Jurkat, Clone E6-1 (cell line): ENCODE measurements at places on chromosomes 2 and 18.

DNA sequence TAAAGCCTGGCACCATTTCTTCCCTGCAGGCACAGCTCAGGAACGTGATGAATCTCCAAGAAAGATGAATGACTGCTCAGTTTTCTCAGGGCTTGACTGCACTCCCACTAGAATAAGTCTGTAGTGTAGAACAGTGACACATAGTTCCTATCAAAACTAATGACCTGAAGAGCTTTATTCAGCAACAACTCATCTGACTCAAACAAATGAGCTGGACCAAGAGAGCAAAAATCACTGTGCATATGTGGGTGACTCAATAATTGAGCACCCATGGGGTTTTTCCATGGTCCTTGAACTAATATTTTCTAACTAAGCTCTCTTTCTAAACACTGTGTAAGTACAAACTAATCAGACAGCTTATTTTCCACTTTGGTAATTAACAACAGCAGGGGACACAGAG is 61.1 kb upstream of the XDH start:
- no peak for DNase-seq

- no peak for DNase-seq
These were observed 70.1 kb downstream of the SUCLG1 start for GRCh38 chr2:84388921-84389490.

GRCh38 chr2:191848771-191849767 is 2.2 kb upstream of the CAVIN2 start:
- no peak for DNase-seq

DNA sequence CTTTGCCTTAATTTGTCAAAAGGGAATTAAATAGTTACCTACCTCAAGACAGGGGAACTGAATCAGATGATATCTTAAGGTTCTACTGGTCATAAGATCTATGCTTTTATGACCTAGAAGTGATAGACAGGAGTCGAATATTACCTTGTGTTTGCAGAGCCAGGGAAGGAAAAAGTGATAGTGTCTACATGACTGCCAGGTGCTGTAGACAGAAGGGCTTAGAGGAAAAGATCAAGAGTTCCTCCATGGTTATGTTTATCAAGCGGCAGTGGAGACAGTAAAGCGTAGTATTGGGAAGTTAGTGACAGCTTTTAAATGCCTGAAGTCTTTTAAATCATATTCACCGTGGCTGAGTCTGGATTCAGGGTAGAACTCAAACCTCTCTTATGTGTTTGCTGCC is 11.9 kb downstream of the CRIM1 start:
- DNase-seq: no peak

DNA sequence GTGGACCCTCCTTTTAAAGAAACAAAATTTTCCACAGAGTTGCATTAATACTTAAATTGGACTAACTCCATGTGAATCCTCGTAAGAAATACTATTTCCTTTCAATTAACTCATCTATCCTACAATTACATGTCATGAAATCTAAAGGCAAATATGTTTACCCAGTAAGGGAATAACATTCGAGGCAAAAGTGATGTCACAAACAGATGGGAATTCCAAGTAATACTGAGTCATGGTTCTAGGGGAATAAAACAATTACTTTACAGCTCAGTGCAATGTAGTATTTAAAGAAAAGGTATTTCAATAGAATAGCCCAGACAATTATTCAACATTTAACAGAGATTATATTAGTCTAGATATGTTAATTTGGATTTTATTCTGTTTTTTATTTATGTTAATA is 205.8 kb downstream of the ZNF385B start:
- DNase-seq: no peak

DNA sequence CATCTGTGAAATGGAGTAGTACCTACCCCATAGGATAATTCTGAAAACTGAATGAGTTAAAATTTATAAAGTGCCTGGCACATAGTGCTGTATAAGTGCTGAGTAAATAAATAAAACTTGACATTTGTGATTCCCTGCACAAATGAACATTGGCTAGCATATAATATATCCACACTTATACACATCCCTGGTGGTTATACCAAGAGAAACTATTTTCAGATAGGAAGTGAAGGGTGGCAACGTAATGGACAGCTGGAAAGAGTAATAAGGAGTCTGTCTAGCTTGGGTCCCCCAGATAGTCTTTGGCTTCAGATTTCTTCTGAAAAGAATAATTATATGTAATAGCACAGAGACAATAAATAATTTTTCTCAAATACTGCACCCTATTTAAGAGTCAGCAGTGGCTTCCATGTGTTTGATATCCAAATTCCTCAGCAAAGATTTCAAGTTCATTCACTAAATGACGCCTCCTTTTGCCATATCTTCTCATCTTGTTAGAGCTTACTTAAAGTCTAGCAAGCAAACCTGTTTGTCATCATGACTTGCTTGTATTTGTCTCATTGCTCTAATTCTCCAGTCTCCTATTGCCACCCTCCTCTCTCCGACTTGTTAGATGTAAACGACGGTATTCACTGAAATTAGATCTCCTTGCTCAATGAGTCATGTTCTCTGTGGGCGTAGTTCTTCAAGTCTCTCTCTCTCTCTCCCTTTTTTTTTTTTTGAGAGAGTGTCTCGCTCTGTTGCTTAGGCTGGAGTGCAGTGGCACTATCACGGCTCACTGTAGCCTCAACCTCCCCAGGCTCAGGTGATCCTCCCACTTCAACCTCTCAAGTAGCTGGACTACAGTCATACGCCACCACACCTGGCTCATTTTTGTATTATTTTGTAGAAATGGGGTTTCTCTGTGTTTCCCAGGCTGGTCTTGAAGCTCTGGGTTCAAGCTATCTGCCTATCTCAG is 8.7 kb upstream of the ADGRF3 start:
- no peak for DNase-seq

DNA sequence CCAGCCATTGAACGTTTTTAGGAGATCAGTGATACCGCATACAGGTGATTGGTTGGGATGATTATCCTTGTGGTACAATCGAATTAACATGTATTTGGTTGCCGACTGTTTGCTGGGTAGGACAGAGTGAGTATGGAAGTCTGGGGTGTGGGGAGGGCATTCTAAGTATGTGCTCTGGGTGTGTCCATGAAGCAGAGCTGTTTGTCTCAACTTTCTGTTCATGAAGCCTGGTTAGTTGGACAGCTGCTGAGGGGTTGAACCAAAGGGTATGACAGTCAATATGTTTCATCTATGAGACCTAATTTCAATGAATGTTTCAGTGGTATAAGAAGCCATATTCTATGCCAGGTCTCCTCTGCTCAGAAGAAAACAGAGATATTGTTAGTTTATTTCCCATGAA is 21.9 kb upstream of the SPTBN1 start:
- DNase-seq: no peak

- no peak for DNase-seq
These were observed 73.2 kb downstream of the PLA2R1 start for GRCh38 chr2:159989249-159989648.

DNA sequence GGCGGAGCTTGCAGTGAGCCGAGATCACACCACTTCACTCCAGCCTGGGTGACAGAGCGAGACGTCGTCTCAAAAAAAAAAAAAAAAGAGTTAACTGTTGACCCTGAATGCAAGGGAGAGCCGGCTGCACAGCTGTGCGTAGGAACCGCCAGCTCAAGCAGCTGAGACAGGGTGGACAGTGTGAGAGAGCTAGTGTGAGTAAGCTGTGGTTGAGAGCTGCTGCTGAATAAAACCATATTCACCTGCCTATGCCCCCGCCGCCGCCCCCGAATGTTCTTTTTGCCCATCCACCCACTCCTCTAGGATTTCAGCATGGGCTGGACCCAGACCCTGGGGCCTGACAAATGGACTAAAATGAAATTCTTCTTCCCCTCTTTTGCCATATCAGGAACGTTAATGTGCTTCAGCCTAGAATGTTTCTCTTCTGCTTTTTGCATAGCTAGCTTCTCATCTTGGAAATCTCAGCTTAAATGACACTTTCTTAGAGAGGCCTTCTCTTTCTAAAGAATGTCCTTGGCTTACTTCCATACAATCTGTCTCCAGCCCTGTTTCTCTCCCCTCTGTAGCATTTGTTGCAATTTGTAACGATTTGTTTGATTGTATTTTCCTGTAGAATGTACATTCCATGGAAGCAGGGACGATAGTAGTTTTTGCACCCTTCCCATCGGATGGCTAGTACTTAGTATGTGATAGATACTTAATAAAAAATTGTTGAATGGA is 142.7 kb downstream of the KLHL14 start:
- no peak for DNase-seq

GRCh38 chr2:227052879-227053278 is 111.1 kb downstream of the COL4A4 start:
- no peak for DNase-seq

DNA sequence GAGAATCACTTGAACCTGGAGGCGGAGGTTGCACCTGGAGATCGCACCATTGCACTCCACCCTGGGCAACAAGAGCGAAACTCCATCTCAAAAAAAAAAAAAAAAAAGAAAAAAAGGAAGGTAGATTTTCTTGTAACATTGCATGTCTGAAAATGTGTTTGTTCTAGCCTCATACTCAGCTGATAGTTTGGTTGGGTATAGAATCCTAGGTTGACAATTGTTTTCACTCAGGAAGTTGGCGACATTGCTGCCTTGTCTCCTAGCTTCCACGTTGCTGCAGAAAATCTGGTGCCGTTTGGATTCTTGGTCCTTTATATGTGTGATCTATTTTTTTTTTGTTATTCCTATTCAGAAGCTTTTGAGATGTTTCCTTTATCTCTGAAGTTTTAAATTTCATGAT is 4.7 kb downstream of the ING5 start:
- no peak for DNase-seq

DNA sequence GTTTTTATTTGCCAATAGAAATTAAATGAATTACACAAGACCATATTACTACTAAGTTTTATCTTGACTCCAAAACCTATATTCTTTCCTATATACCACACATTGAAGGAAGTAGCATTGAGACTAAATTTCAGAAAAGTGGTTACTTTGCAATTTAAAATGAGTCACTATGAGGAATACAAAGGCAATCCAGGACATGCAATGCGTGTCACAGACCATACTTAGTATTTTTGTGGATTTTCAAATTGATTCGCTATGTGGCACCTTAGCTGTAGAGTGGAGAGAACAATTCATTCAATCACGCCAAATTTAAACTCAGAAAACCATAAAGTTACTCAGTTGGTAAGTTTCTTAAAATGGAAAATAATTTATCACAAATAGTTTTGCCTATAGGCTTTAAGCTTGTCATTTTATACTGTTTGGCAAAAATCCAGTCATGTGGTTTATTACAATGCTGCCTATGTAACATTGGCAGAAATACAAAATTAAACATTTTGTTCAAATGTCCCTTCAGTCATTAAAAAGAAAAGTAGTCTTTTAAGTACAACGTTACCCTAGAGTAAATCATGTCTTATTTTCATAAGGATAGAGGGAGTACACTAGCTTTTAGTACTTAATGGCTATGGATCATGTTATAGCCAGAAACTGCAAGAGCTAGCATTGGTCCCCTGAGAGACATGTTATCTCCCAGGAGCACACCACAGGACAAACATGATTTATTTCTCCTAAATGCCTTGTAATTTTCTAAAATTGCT is 222.8 kb upstream of the CDH7 start:
- DNase-seq: no peak

DNA sequence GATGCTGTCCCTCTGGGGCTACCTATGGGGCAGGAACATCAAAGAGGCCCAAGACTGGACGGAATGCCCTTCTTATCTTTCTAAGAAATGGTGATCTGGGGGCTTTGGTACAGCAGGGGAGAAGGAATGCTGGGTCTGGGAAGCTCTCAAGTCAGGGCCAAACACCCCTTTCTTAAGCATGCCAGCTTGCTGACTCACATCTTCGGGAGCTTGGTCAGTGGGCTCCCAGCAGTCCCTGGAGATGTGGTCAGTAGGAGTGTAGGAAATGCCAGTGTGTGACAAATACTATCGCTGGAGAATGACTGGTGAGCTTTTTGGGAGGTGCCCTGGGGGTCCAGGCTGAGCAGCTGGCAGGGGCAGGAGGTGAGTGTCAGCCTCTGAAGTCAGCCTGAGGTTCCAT is 105.0 kb upstream of the CDC42EP3 start:
- no peak for DNase-seq

- no peak for DNase-seq
These were observed 44.1 kb downstream of the ATOH8 start for GRCh38 chr2:85797921-85798320.

DNA sequence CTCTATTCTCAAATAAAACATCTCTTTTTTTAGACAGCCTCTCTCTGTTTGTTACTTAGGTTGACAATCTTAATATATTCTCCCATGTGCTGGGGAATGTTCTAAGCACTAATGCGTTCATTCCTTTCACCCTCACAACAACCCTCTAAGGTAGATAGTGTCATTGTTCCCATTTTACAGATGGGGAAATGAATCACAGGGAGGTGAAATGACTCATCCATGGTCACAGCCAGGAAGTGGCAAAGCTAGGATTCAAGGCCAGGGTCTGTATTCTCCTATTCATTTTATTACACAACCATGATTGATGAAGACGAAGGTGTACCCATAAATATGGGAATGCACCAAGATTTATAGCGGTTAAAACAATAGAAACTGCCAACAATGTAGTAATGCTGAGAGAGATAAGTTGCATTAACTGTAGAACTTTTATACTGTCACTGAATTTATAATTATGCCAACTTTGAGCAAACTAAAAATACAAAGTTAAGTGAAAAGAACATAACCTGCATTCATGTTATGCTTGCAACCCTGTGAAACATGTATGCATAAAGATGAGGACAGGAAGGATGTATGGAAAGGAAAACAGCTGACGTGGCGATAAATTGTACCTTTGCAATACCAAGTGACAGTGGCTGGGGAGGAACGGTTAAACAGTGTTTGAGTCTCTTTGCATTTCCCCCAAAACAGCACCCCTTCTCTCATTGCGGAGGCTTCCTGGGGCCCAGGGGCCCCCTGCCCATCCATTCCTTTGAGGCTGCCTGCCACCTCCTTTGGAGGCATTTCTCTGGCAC is 257.7 kb upstream of the AGAP1 start:
- DNase-seq: no peak
